Breast epithelium (tissue), 4 donors: ENCODE measurements at places on chromosomes 2 and 18.
A peak's percentile ranks its signal among the peaks of the same experiment; 100 is the strongest.

GRCh38 chr2:33579227-33579626 is 19.9 kb downstream of the FAM98A start:
- no peaks in the 10 kb centered on the region for H3K27me3 ChIP-seq
- H3K36me3 ChIP-seq: no peaks in the 10 kb centered on the region
- DNase-seq: no peak
- no peak overlapping the region for H3K27ac ChIP-seq
- H3K4me3 ChIP-seq: no peak overlapping the region
- H3K4me1 ChIP-seq: no peaks in the 10 kb centered on the region

DNA sequence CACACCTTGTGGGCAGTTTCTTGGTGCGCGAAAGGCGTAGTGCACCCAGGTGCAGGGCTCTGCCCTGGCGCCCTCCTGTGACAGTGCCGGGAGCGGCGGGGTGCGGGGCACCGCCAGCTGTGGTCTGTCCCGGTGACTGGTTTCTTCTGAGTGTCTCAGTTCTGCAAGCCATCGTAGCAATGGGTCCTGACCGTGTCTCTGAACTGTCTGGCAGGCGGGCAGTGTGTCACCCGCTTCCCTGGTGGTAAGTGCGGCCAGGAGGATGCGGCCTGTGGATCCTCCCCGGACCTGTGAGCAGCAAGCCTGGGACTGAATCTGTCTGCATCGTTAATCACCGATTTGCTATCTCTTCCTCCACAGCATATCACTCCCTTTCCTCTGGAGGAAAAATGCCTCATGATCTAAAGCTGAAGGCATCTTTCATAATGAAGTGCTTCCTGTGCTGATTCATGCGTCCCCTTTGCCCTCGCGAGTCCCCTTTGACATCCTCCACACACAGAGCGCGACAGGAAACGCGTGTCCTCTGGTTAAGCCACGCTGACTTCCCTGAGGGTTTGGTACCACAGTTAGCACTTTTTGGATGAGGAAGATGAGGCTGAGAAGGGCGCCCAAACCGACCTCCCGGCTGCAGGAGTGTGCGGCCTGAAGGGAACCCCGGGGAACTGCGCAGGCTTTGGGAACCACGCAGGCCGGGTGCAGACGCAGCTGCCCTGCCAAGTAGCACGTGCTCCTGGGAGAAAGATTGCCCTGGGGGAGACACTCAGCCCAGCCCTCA is 416.0 kb upstream of the HS6ST1 start:
- no peaks in the 10 kb centered on the region for H3K4me1 ChIP-seq
- no peaks in the 10 kb centered on the region for H3K27me3 ChIP-seq
- H3K36me3 ChIP-seq: no peaks in the 10 kb centered on the region
- DNase-seq: no peak
- H3K27ac ChIP-seq: no peak overlapping the region

DNA sequence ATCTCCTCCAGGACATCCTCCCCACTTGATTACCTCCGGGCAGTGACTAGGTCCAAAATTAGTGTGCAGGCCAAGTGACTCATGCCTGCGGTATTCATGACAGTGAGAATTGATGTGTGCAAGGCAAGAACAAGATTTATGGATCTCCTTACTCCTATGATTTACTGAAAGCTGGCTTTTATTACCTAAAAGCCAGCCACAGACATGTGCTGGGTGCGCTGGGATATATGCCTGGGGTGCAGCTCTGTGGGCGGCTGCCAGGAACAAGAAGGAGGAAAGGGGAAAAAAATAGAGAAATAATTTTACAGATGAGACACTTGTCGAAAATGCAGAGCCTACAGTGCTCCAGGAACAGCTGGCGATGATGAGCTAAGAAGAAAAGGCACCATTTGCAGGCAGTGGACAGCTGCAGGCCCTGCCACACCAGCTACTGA is 359.3 kb downstream of the CMPK2 start:
- H3K36me3 ChIP-seq: no peaks in the 10 kb centered on the region
- no peaks in the 10 kb centered on the region for H3K4me1 ChIP-seq
- H3K27ac ChIP-seq: no peak overlapping the region
- no peaks in the 10 kb centered on the region for H3K27me3 ChIP-seq
- DNase-seq: no peak

- H3K4me3 ChIP-seq: peak overlapping the region; percentile 84
- no peak overlapping the region for H3K27ac ChIP-seq
- no peaks in the 10 kb centered on the region for H3K27me3 ChIP-seq
These were observed 1.5 kb downstream of the RNF152 start for GRCh38 chr18:61891271-61891670.

GRCh38 chr2:225017713-225018112 is 24.6 kb downstream of the DOCK10 start:
- no peak overlapping the region for H3K27ac ChIP-seq
- no peaks in the 10 kb centered on the region for H3K4me1 ChIP-seq
- H3K36me3 ChIP-seq: no peaks in the 10 kb centered on the region

DNA sequence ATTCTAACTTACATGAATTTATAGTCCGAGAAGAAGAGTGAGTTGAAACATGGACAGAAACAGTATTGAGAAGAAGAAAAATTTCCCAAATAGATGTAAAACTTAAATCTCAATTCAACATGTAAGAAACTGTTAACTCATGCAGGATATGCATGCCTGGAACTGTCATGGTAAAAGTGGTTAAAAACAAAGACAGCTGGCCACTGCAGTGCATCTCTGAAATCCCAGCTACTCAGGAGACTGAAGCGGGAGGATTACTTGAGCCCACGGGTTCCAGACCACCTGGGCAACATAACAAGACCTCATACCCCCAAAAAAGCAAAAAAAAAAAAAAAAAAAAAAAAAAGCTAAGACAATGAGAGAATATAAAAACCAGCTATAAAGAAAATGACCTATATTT is 93.0 kb upstream of the TTC27 start:
- no peak for DNase-seq
- H3K27me3 ChIP-seq: no peaks in the 10 kb centered on the region
- H3K27ac ChIP-seq: no peak overlapping the region
- no peaks in the 10 kb centered on the region for H3K36me3 ChIP-seq
- no peak overlapping the region for H3K4me3 ChIP-seq
- H3K4me1 ChIP-seq: no peaks in the 10 kb centered on the region

- no peak for DNase-seq
- H3K27ac ChIP-seq: no peak overlapping the region
- no peaks in the 10 kb centered on the region for H3K27me3 ChIP-seq
These were observed 232.1 kb downstream of the LOXHD1 start for GRCh38 chr18:46424898-46425297.

- no peak overlapping the region for H3K4me3 ChIP-seq
- H3K36me3 ChIP-seq: no peaks in the 10 kb centered on the region
- no peaks in the 10 kb centered on the region for H3K27me3 ChIP-seq
- no peak for DNase-seq
These were observed 371.9 kb downstream of the PARD3B start for GRCh38 chr2:204917089-204917701.

- no peaks in the 10 kb centered on the region for H3K27me3 ChIP-seq
- H3K36me3 ChIP-seq: no peaks in the 10 kb centered on the region
- DNase-seq: no peak
- no peak overlapping the region for H3K4me3 ChIP-seq
These were observed 166.9 kb upstream of the EPB41L3 start for GRCh38 chr18:5710676-5711075.

DNA sequence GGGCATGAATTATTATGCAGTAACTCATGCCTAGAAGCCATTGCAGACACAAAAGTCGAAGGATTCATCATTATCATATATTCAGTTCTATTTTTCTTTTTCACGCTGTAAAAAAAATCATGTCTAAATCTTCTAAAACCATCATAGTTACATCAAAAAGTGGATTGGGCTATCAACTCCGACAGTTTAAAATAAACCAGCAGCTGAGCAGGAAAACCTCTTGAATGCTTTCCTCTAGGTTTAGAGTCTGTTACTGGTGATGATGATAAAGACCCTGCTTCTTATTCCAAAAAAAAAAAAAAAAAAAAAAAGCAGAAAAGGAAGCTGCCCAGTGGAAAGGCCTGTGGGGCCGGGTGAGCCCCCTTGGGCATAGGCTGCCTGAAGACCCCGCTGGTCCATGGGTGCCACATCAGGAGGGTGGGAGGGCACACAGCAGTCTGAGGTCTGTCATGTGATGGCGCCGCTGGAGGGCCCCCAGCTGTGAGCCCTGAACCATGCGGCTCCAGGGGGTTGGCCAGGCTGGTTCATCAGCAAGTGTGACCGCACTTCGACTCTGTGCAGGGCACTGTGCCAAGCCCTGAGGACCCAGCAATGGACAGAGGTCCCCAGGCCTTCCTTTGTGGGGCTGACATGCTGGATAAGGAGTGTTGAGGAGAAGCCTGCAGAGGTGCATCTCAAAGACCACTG is 199.6 kb downstream of the EIPR1 start:
- no peaks in the 10 kb centered on the region for H3K36me3 ChIP-seq
- no peaks in the 10 kb centered on the region for H3K4me1 ChIP-seq
- no peak overlapping the region for H3K27ac ChIP-seq

- no peak overlapping the region for H3K27ac ChIP-seq
- no peak overlapping the region for H3K4me3 ChIP-seq
- no peaks in the 10 kb centered on the region for H3K27me3 ChIP-seq
- H3K36me3 ChIP-seq: no peaks in the 10 kb centered on the region
- no peak for DNase-seq
These were observed 78.4 kb downstream of the SETBP1 start for GRCh38 chr18:44758861-44759631.

DNA sequence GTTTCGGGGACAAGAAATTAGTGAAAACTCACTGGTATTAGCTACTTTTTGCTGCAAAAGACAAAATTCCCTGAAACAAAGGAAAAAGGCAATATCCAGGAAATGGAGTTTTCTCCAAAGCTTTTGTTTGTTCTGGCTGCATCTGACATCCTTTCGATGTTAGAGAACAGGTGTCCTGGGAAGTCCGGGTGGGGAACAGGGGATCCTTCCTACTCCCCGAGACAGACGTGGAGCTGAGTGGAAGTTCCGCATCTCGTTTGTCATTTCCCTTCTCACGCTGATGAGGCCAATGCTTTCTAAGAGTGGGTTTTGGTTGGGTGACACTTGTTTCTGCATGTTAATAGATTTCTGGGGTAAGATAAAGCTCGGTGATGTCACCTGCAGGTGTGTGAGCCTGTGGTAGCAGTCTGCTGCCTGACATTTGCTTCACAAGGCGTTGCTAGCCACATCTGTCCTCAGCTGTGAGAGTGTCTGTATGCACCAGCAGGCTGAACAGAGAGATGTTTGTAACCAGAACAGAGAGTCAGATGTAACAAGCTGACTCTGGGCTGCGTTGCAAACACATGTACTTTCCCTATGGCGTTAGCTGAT is 125.9 kb downstream of the ACOXL start:
- H3K4me3 ChIP-seq: no peak overlapping the region
- no peak overlapping the region for H3K27ac ChIP-seq
- no peaks in the 10 kb centered on the region for H3K27me3 ChIP-seq
- H3K36me3 ChIP-seq: no peaks in the 10 kb centered on the region

GRCh38 chr2:109324861-109325260 is 195.9 kb downstream of the SH3RF3 start:
- H3K27ac ChIP-seq: peak overlapping the region; percentile 44
- no peaks in the 10 kb centered on the region for H3K36me3 ChIP-seq
- no peaks in the 10 kb centered on the region for H3K27me3 ChIP-seq
- no peak overlapping the region for H3K4me3 ChIP-seq
- DNase-seq: no peak

GRCh38 chr2:25304826-25305596 is 36.7 kb downstream of the DNMT3A start:
- no peak overlapping the region for H3K27ac ChIP-seq
- H3K4me3 ChIP-seq: no peak overlapping the region
- no peaks in the 10 kb centered on the region for H3K36me3 ChIP-seq
- peaks cover 5% of the 10 kb centered on the region for H3K4me1 ChIP-seq

DNA sequence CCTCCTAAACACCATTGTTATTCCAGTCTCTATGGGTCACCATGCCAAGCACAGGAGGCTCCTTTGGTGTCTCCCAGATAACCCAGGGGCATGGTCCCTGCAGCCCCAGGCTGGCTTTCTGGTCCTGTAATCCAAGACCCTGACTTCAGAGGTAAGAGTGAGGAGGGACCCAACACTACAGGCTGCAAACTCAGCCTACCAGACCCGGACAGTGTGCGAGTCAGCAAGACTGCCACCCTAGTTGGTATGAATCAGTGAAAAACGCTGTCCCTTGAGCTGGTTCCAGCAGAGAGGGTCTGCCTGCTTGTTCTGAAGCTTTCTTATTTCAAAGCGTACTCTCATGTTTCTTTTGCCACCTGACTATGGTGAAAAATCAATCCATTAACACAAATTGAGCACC is 47.6 kb upstream of the ZFP36L2 start:
- H3K27me3 ChIP-seq: no peaks in the 10 kb centered on the region
- no peak overlapping the region for H3K4me3 ChIP-seq
- no peak overlapping the region for H3K27ac ChIP-seq
- no peaks in the 10 kb centered on the region for H3K36me3 ChIP-seq
- H3K4me1 ChIP-seq: peaks cover 14% of the 10 kb centered on the region

- no peak overlapping the region for H3K27ac ChIP-seq
- DNase-seq: no peak
- H3K27me3 ChIP-seq: no peaks in the 10 kb centered on the region
- H3K36me3 ChIP-seq: no peaks in the 10 kb centered on the region
These were observed 40.5 kb downstream of the RBKS start for GRCh38 chr2:27849558-27850205.

DNA sequence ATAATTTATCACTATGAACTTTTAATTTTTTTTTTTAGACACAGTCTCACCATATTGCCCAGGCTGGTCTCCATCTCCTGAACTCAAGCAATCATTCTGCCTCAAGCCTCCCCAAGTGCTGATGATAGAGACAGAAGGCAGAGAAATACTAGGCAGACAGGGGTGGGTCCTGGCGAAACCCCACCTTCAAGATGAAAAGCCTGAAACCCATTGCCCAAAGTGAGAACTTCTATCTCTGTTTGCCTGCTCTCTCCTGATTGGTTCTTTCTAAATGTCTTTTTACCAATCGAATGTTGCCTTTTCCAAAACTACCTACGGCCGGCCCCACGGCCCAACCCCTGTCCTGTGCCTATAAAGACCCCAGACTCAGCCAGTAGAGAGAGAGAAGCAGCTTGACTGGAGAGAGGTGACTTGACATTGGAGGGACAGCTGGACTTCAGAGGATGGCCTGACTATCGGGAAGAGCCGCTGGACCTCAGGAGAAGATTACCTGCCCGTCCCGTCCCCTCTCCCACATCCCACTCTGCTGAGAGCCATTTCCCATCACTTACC is 21.9 kb downstream of the PRKD3 start:
- H3K27ac ChIP-seq: no peak overlapping the region
- H3K36me3 ChIP-seq: no peaks in the 10 kb centered on the region
- H3K4me1 ChIP-seq: no peaks in the 10 kb centered on the region
- no peaks in the 10 kb centered on the region for H3K27me3 ChIP-seq
- H3K4me3 ChIP-seq: no peak overlapping the region

DNA sequence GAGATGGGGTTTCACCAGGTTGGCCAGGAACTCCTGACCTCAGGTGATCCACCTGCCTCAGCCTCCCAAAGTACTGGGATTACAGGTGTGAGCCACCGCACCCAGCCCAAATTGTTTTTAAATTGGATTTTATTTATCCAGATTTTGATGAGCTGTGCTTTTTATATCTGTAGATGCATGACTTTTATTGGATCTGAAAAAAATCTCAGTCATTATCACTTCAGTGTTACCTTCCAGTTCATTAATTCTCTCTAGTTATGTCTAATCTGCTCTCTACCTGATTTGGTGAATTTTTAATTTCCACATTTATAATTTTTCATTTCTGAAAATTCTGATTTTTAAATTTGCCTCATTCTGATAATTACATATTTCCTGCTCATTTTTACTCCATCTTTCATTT is 13.5 kb downstream of the AGFG1 start:
- H3K36me3 ChIP-seq: no peaks in the 10 kb centered on the region
- H3K4me1 ChIP-seq: no peaks in the 10 kb centered on the region
- H3K27me3 ChIP-seq: no peaks in the 10 kb centered on the region
- no peak overlapping the region for H3K4me3 ChIP-seq
- no peak for DNase-seq
